Activated CD8-positive, alpha-beta memory T cell treated with anti-CD3 and anti-CD28 coated beads for 24 hours (primary cell): ENCODE measurements at places on chromosomes 12 and 14.
A peak's percentile ranks its signal among the peaks of the same experiment; 100 is the strongest.

DNA sequence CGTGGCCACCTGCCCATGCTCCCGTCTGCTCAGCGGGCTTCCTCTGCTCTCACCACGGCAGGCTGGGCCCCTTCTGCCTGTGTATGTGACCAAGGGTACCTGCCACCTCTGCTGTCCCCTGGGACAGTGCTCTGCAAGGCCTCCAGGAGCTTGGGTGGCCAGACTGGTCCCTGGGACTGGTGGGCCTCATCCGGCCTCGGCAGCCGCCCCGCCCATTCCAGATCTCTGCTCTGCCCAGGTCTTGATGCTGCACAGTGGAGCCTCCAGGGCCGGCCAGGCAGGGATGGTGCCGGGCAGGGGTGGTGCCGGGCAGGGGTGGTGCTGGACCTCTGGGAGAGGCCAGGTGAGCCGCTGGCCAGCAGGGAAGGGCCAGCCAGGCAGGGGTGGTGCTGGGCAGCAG is 9.0 kb downstream of the FBRSL1 start:
- DNase-seq, result no peak

GRCh38 chr14:61217516-61217915 is 63.6 kb downstream of the TMEM30B start:
- DNase-seq, result no peak

- DNase-seq, result peak; percentile 55
These were observed 20.0 kb upstream of the FICD start for GRCh38 chr12:108495054-108495453.

DNA sequence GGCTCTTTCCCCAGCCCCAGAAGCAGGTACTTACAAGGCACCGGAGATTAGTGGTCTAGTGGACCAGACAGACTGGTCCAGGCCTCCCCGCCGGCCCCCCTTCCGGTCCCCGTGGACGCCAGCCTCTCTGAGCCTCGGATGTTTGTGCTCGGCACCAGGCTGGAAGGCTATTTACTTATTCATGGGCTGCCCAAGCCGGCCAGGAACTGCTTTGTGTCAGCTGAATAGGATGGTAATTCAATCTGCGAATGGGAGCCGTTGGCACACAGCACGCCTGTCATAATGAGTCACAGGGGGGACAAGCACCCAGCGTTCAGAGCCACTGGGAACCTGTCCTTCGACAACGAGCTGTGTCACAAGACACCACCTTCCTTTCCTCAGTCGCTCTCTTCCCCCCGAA is 82.3 kb downstream of the RIMBP2 start:
- DNase-seq, result no peak

- no peak for DNase-seq
These were observed 1.2 kb upstream of the SLC6A12 start for GRCh38 chr12:215116-215515.

- no peak for DNase-seq
These were observed 75.4 kb upstream of the CHST11 start for GRCh38 chr12:104381341-104381730.

DNA sequence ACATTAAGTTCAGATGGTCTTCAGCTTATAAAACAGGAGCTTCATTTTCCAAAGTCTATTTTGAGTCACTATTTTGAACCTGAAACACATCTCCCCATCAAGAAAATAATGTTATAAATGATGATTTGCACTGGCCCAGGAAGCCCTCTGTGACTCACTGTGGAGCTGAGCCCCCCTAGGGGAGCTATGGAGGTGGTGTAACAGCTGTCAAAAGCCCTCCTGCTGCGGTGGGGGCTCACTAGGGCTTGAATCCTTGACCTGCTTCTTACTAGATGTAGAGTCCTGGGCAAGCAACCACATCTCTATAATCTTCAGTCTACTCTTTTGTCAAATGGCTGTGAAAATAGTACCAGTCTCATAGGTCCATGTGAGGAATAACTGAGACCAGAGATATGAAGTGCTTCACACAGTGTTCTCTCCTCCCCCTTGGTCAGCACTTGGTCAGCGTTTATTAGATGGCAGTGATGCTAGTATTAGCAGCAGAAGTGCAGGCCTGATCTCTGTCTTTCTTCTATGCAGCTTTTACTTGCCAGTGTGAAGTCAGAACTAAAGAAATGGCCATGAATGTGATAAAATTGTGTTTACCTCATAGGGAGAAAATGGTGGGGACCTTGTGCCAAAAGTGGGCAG is 83.4 kb downstream of the RTN1 start:
- no peak for DNase-seq

GRCh38 chr12:116397148-116397547 is 119.7 kb upstream of the MED13L start:
- DNase-seq, result no peak
